ENCODE measurements at places on chromosomes 16 and 17.

DNA sequence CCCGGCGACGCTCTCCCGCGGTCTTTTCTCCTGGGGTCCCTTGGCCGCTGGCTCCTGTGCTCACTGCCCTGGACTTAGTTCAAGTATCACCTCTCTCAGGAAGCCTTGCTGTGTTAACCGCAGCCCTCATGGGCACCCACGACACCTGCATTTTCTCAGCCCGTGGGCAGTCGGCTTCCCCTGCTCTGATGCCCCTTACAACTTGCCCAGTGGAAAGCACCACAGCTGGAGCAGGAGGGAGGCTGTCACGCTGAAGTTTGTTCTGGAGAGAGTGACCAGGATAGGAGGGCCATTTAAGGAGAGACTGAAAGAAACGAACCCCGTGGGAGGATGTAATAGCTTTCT, 395 bp downstream of the STXBP4 start:
- DNase-seq: peak; percentile 8

DNA sequence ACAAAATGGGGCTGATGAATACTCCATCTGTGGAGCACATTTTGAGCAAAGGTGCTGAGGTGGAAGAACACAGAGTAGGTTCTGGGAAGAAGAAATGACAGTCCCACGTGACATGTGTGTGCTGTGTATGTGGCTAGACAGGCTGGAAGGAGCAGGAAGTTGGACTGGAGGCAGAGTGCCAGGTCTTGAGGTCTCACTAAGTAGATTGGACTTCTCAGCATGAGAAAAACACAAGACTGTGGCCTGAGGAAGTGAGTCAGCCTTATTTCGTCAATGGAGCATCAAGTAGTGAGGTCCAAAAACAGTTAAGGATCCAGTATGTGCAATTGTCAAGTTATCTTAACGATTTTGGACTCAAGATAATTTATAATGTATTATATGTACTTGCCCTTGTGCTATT, 736.5 kb downstream of the KCNJ2 start:
- no peak for DNase-seq

DNA sequence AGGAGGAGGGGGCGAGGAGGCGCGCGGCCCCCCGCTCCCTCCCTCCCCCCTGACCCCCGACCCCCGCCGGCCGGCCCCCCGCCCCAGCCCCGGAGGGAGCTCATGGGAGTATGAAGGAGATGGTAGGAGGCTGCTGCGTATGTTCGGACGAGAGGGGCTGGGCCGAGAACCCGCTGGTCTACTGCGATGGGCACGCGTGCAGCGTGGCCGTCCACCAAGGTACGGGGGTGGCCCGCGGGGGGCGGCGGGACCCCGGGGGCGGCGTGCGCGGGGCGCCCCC, 390 bp downstream of the MLLT6 start:
- no peak for DNase-seq

DNA sequence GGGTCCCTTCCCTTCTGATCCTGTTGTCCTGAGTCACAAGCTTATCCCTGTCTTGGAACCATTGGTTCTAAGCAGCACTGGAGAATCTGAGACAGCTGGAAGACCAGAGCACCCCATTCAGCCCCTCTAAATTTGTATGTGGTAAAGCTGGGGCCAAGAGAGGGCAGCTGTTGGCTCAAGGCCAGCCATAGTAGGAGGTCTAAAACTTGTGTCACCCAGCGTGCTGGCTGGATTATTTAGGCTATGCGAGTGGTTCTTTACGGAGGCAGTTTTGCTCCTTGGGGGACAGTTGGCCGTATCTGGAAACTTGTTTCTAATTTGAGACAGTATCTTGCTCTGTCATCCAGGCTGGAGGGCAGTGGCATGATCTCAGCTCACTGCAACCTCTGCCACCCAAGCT, 69.6 kb upstream of the GSE1 start:
- DNase-seq: no peak

DNA sequence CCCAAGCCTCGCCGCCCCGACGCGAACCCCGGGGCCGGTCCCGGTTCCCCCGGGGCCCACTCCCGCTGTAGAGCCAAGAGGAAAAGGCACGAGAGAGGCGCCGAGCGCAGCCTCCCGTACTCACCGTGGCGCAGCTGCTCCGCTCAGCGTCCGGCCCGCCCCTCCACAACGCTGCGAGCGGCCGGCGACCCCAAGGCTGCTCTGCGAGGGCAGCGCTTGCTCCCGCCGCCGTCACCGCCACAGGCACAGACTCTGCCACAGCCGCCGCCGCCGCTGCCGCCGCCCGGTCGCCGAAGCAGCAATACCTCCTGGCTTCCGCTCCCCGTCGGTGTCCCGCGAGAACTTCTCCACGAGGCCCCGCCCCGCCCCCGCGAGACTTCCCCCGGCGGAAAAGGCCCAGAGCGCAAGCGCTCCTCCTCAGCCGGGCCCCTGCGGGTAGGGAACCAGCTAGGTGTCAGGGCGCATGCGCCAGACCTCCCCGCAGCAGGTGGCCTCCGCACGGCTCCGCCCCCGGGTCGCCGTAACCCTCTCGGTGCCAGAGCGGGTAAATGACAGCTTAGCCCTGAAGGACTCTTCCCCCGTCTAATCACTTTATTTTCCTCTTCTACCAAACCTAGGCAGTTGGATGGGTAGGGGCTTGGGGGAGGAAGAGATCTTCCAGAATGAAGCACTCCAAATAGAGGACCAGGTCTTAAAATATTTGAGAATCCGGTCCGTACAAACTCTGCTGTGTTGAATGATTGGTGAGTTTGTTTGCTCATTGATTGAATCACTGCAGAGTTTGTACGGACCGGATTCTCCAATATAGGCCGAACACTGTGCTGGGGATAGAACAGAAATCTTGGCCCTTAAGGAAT, at the start of gene GRB2:
Gene GRB2 (minus strand): TSS at position 314 of the 857 bp plus-strand sequence. CDS start 12,050 bp downstream, outside the sequence.
- peak; percentile 100 for DNase-seq

All from activated CD4-positive, alpha-beta T cell treated with anti-CD3 and anti-CD28 coated beads, Interleukin-2, Interleukin-4, amounts not matched to agents 100 ng/mL and 50 ng/mL, durations not matched to agents 16 hours and 8 hours (primary cell).